ENCODE measurements at places on chromosomes 1 and 21. TPM values are rescaled to one million over a fixed set of nuclear protein-coding genes. Genes with fewer than 3 reads are reported as not detected.

Gene PLPPR5
- polyA plus RNA-seq = not detected

Gene CELA2A
- polyA plus RNA-seq = 0.43 TPM

Gene LCK
- 2.3 TPM for polyA plus RNA-seq

Gene PTGS2
- polyA plus RNA-seq = 4.6 TPM

Gene SV2A
- polyA plus RNA-seq = 1.00 TPM

Gene MYCL
- 0.61 TPM for polyA plus RNA-seq

Gene CNTN2
- 0.20 TPM for polyA plus RNA-seq

Gene LRRN2
- polyA plus RNA-seq = not detected

Gene BRINP2
- 0.15 TPM for polyA plus RNA-seq

Gene ATXN7L2
- polyA plus RNA-seq = 5.2 TPM
